ENCODE measurements at places on chromosomes 12 and 14.

GRCh38 chr14:42429401-42429800, 822.7 kb downstream of the LRFN5 start:
- no peak for DNase-seq

DNA sequence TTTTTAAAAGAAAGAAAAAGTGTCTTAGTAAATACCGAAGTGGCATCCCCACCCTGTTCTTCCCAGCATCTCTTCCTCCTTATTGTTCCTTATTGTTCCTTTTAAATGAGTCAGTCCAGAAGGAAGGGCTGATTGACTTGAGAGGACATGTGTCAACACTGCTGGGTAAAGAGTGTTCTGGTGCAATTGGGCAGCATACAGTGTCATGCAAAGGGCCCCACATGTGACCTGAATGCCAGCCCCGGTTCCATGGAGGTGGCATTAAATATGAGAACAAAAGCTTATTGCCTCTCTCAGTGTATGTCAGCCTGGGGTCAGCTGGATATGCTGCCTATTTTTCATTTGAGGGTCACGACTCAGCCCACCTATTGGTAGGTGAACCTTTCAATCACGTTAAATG, 58.9 kb upstream of the RIC8B start:
- DNase-seq: no peak

GRCh38 chr12:90741611-90742010, 213.4 kb downstream of the CCER1 start:
- DNase-seq: peak; percentile 15

- no peak for DNase-seq
These were observed 846.8 kb downstream of the NRXN3 start for GRCh38 chr14:79016828-79017505.

GRCh38 chr12:29725587-29726320, 58.0 kb downstream of the TMTC1 start:
- DNase-seq: no peak

DNA sequence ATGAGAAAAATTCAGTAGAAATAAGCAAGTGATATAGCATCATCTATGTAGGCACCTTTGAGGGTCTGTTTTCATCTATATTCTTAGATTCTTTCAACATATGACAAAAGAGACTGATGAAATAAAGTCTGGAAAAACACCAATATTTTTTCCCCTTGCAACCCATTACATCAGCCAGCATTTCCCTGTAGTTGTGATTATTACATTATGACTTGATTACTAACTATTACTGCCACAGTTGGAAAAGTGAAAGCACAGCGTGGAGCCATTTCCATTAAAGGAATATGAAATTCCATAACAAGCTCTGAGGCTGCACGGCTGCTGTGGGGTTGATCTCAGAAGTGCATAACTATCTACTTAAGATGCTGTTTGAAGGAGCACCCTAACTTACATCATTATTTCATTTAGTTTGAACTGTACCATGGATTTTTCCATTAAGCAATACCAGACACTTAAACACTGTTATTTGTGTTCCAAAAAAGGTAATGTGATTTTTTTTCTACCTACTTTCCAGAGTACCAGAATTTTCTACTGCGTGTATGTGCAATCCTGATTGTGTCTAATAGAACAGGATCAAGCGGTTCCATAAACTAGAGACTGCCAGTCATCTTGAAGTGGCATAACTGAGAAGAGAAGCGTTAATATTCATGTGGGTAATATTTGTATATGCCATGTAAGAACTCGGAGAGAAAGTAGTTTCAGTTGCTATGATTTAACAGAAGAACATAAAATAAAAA, 405.5 kb downstream of the MDGA2 start:
- no peak for DNase-seq

GRCh38 chr12:92506891-92507290, 195.9 kb upstream of the PLEKHG7 start:
- DNase-seq: no peak

DNA sequence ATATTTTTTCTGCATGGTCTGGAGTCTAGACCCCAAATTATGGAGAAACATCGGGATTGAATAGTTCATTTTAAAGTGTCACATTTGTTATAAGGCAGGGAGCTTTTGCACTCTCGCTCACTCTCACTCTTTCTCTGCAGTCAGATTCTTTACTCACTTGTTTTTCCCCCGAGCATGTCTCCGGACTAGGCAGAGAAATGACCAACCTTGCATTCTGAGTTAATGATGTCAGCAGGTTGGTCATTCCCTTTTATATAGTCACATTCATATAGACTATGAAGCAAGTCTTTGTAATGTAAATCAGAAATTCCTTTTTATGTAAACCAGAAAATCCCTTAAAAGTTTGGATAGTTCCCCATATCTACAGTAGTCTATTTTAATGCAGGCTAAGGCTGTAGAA, 4.1 kb downstream of the C12orf75 start:
- DNase-seq: no peak
